CD4-positive, alpha-beta T cell treated with Interferon alpha-2 for 1 hour (primary cell): ENCODE measurements at places on chromosomes 3 and 15.
A peak's percentile ranks its signal among the peaks of the same experiment; 100 is the strongest.

DNA sequence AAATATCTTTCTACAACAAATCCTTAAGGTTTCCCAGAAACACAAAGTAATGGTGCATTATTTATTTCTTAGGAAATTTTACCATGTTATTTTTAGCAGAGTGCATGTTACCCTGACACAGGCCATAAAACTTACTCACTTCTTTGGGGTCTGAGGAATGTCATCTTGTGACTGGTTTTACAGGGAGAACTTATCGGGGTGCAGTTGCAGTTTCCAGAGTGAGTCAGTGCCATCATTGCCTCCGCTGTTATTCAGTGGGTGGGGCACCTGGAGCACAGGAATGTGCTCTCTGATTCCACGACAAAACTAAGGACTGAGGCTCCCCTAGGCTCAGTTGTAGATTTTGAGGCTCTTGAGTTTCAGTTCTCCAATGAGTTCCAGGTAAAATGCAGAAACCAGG, 11.1 kb upstream of the GREM1 start:
- no peak for DNase-seq

DNA sequence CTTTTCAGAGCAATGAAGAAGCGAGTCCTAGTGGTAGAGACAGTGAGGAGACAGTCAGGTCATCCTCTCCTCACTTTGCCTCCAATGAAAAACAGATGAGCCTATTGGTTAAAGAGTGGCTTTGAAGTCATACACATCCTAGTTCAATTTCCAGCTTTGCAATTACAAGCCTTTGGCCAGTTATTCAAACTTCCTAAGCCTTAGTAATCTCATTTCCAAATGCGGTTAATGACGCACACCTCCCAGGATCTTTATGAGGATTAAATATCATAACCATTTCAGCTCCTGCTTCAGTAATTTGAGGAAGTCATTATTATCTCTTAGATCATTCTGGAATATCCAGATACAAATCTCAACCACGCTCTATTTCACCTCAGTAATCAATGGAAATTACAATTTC, 10.0 kb upstream of the ST6GAL1 start:
- DNase-seq = no peak

GRCh38 chr3:194489736-194490612, 3.2 kb upstream of the ATP13A3 start:
- DNase-seq = peak; percentile 14

- no peak for DNase-seq
Measured at GRCh38 chr3:139521816-139522215, 17.7 kb downstream of the RBP1 start.

GRCh38 chr15:68697711-68698690, 119.2 kb downstream of the CORO2B start:
- no peak for DNase-seq

- DNase-seq = no peak
Measured at GRCh38 chr15:78004919-78005634, 72.4 kb downstream of the TBC1D2B start.

GRCh38 chr3:72393455-72393854, 454.8 kb downstream of the SHQ1 start:
- DNase-seq = no peak

- peak; percentile 16 for DNase-seq
Measured at GRCh38 chr3:23071758-23072157, 131.4 kb upstream of the UBE2E2 start.

- DNase-seq = peak; percentile 58
Measured at GRCh38 chr15:63605816-63606215, 8.6 kb downstream of the FBXL22 start.

GRCh38 chr3:59908280-59908679, 858.5 kb upstream of the CFAP20DC start:
- DNase-seq = no peak

- DNase-seq = no peak
Measured at GRCh38 chr3:30259730-30260129, 346.7 kb upstream of the TGFBR2 start.

DNA sequence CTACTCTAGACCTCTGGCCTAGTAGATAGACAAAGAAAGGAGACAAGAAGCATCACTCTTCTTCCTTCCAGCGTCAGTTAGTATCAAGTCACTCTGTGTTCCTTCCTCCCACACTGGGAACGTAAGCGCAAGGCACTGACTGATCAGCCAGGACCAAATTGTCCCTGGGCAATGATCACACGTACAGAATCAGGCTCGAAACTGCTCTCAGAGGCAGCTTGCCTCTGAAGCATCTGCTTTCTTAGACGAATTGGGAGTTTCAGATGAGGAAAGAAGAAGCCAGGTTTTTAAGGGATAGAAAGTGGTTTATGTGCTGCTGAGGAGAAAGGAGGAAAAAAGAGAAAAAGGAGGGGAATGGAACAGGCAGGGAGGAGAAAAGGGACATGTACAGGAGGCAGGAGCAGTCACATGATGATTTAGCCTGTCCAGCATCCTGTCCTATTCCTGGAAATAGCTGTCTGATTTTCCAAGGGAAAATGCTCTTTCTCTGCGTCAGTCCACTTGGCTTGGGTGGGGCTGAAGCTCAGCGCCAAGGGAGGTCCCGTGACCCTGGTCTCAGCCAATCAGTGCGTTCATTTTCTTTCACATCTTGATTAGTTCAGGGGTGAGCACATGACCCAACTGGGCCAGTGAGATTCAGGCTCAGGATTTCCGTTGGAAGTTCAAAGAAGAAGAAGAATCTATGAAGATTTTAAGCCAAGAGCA, 102.0 kb upstream of the PRICKLE2 start:
- no peak for DNase-seq

GRCh38 chr3:187628169-187628568, 42.0 kb downstream of the SST start:
- no peak for DNase-seq

GRCh38 chr3:76679541-76679940, 360.4 kb upstream of the ROBO2 start:
- no peak for DNase-seq

DNA sequence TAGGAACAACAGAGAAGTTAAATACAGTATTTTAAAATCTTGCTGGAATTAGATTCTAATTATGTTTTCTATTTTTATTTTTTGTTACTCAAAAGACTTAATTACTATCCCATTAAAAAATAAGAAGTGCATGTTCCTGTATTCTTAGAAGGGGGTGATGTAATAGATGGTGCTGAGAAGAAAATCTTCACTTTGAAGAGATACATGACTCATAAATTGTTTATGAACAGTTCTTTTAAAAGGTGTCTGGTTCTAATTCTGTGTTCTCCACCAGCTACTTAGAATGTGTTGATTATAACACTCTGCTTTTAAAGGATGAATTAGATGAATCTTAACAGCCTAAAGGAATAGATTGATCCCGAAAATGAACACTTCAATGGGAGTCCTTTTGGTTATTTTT, 8.2 kb downstream of the RCN2 start:
- no peak for DNase-seq

DNA sequence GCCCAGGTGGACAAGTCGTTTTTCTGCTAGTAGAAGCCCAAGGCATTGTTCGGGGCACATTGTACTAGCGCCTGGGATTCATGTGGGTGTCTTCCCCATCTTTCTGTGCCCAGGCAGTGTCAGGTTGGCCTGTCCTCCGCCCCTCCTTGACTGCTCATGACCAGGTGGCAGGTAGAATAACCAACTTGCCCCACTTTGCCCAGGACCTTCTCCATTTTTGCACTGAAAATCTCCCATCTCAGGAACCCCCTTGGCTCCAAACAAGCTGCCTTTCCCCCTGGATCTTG, 33.9 kb downstream of the PLA2G4D start:
- DNase-seq = no peak

- DNase-seq = no peak
Measured at GRCh38 chr15:98781838-98782237, 133.5 kb downstream of the IGF1R start.

DNA sequence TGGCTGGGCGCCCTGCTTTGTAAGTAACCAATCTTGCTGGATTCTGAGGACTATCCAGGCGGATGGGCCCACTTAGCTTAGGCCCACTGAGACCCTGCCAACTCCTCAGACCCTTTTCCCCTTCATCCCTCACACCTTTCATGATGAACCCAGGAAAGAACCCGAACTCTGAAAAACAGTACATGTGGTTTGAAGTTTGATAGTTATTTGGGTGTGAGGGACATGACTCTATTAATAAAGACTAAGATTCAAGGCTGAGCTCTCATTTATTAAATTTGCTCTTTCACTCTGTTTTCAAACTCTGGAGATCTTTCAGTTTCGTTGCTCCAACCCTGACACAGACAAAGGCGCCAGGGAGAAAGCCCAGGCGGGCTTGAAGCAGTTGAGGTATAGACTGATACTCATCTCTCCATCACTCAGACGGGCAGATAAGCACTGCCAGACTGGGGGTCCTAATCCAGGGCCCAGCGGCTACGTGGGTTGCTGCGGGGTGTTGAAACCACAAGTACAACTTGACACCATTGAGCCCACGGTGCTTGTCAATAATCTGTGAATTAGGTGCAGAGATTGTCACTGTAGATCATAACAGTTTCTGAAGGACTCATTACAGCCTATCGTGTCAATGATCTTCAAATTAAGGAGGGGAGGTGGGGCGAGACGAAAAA, 7.2 kb upstream of the SOX2 start:
- DNase-seq = no peak

DNA sequence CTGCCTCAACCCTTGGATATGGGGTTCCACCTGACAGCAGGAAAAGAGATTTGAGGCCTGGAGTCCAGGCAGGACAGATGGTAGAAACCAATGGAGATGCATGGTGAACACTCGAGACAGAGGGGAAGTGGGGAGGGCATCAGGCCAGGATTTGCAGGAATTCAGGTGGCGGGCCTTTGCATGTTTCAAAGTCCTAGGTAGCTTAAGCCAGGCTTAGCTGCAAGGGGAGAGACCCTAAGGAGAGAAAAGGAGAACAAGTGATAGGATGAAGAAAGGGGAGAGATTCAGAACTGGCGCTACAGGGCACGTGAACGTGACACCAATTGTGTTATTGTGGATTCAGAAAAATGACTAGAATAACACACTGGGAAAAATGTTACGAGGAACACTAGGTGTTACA, 182.6 kb downstream of the PDZRN3 start:
- no peak for DNase-seq

- no peak for DNase-seq
Measured at GRCh38 chr15:64112904-64113303, 17.1 kb downstream of the SNX1 start.

DNA sequence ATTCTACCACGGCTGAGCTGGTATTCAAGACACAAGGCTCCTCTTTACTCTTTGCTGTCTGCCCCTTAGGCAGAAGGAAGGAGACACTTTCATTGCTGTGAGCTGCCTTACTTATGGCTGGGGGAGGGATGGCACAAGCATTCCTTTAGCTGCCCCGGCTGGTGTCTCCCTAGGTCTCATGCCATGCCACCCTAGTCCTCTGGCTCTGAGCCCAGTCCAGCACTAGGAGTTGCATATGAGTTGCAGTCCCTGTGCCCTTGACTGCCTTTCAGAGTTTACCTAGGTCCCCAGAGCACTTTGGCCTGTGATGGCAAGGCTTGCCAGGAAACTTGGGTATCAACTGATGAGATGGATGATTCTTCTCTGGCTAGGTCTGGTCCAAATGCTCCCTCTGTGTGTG, 296.4 kb downstream of the RBMS3 start:
- no peak for DNase-seq

GRCh38 chr3:185153861-185154629, 1.2 kb upstream of the C3orf70 start:
- no peak for DNase-seq

GRCh38 chr15:39154227-39154638, 426.6 kb upstream of the THBS1 start:
- no peak for DNase-seq

GRCh38 chr3:161043336-161044035, 61.7 kb downstream of the B3GALNT1 start:
- no peak for DNase-seq

GRCh38 chr3:58217209-58217811, 6.5 kb upstream of the DNASE1L3 start:
- peak; percentile 72 for DNase-seq

- DNase-seq = no peak
Measured at GRCh38 chr3:2446146-2446545, 347.5 kb downstream of the CNTN4 start.

- no peak for DNase-seq
Measured at GRCh38 chr15:100241572-100242482, 99.9 kb downstream of the ADAMTS17 start.
